Esophagus muscularis mucosa (tissue), 4 donors: ENCODE measurements at places on chromosomes 6 and 20.

DNA sequence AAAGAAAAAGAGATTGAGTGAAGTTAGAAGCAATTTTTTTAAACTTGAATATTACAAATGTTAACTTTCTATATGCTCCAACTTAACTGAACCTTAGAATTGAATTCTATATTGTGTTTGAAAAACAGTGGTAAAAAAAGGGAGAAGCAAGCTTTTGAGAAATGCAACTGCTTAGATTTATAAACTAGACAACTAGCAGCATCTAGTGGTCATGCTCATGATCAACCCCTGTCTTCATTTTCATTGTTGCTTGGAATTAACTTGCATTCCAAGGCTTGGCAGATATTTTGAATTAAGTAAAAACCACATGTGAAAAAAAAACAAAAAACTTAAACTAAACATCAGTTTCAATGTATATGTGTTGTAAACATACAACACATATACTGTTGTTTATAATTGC, 113.1 kb downstream of the C6orf58 start:
- no peaks in the 10 kb centered on the region for H3K27me3 ChIP-seq
- no peak overlapping the region for H3K4me3 ChIP-seq
- H3K36me3 ChIP-seq = no peaks in the 10 kb centered on the region

GRCh38 chr6:147421903-147422302, 86.6 kb upstream of the SAMD5 start:
- H3K27ac ChIP-seq = no peak overlapping the region
- DNase-seq = no peak
- no peaks in the 10 kb centered on the region for H3K27me3 ChIP-seq
- no peaks in the 10 kb centered on the region for H3K36me3 ChIP-seq
- no peaks in the 10 kb centered on the region for H3K4me1 ChIP-seq

GRCh38 chr6:16450821-16451220, 212.4 kb downstream of the GMPR start:
- H3K4me3 ChIP-seq = no peak overlapping the region
- H3K4me1 ChIP-seq = peaks cover 20% of the 10 kb centered on the region
- no peak for DNase-seq

- H3K36me3 ChIP-seq = no peaks in the 10 kb centered on the region
- H3K27ac ChIP-seq = no peak overlapping the region
- no peak overlapping the region for H3K4me3 ChIP-seq
- peaks cover 47% of the 10 kb centered on the region for H3K27me3 ChIP-seq
- DNase-seq = no peak
- no peaks in the 10 kb centered on the region for H3K4me1 ChIP-seq
These were observed 8.3 kb upstream of the PCMTD2 start for GRCh38 chr20:64247307-64247618.
